ENCODE measurements at places on chromosomes 5 and 9. TPM values are rescaled to one million over a fixed set of nuclear protein-coding genes. Genes with fewer than 3 reads are reported as not detected.

- no peak overlapping the region for H3K27ac ChIP-seq
- H3K27me3 ChIP-seq = no peaks in the 10 kb centered on the region
- H3K4me3 ChIP-seq = no peak overlapping the region
- H3K4me1 ChIP-seq = no peaks in the 10 kb centered on the region
- no peak for DNase-seq
Observed at GRCh38 chr9:92550765-92551164, 15.0 kb upstream of the ECM2 start.

Gene IFNE
- 2.1 TPM for total RNA-seq

DNA sequence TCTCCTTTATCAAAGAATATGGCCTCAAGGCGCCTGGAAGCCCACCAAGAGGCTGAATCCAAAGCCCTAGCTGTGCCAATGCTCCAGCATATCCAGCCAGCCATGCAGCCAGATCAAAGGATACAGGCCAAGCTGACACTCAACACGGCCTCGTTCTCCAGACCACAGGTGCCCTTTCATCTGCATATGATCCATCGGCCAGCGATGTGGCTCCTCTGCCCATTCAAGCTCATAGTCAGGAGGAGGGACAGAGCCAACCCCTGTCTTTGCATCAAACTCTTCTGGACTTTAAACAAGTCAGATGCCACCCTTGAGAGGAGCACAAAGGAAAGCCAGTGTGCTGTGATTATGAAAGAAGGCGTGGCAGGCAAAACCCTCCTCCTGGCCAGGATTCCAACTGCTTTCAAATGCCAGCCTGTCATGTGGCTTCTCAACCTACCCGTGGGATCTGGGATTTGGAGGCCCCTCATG is 42.5 kb downstream of the ADAM19 start:
- no peak overlapping the region for H3K27ac ChIP-seq
- DNase-seq = no peak
- no peak overlapping the region for H3K4me3 ChIP-seq
- no peaks in the 10 kb centered on the region for H3K36me3 ChIP-seq
- H3K4me1 ChIP-seq = peaks cover 6% of the 10 kb centered on the region

DNA sequence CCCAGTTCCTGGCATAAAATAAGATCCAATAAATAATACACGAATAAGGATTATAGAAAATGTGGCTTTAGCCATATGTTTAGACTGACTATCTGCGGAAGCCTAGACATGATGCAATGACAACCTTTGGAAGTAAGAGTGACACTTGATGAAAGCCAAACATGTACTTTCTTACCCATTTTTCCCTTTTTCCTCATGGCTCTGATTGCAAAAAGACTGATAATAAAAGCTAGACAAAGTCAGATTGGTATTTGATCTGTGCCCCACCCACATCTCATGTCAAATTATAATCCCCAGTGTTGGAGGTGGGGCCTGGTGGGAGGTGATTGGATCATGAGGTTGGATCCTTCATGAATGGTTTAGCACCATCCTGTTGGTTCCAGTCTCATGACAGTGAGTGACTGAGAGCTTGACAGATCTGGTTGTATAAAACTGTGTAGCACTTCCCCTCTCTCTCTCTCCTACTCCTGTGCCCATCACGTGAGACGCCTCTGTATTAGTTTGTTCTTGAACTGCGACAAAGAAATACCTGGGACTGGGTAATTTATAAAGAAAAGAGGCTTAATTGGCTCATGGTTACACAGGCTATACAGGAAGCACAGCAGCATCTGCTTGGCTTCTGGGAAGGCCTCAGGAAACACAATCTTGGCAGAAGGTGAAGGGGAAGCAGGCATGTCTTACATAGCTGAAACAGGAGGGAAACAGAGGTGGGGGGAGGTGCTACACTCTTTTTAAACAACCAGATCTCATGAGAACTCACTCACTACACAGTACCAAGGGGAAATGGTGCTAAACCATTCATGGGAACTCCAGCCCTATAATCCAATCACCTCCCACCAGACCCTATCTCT is 243.4 kb upstream of the PIK3R1 start:
- no peaks in the 10 kb centered on the region for H3K36me3 ChIP-seq
- no peak overlapping the region for H3K4me3 ChIP-seq
- peak overlapping the region; percentile 47 for H3K27ac ChIP-seq
- no peak for DNase-seq

GRCh38 chr5:89044674-89045200 is 161.8 kb upstream of the MEF2C start:
- no peak for DNase-seq
- no peaks in the 10 kb centered on the region for H3K27me3 ChIP-seq

DNA sequence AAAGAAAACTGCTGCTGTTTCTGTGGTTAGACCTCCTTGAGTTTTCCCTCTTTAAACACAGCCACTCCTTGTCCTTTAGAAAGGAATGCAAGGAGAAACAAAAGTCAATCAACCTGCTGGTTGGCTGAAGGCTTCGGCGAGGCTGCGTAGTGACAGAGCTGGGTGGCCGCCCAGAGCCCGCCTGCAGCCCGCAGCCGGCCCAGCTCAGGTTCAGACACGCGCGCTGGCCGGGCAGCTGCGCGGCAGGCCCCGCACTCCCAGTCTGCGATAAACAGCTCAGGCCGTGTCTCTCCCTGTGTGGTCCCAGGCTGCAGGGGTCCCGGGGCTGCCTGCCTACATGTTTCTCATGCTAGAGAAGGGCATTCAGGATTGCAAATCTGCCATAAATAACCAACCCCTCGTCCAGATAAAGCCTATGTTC is 115.4 kb downstream of the HSD17B3 start:
- peaks cover 40% of the 10 kb centered on the region for H3K4me1 ChIP-seq
- H3K27ac ChIP-seq = peak overlapping the region; percentile 74
- H3K4me3 ChIP-seq = no peak overlapping the region
- H3K36me3 ChIP-seq = no peaks in the 10 kb centered on the region
- no peaks in the 10 kb centered on the region for H3K27me3 ChIP-seq

DNA sequence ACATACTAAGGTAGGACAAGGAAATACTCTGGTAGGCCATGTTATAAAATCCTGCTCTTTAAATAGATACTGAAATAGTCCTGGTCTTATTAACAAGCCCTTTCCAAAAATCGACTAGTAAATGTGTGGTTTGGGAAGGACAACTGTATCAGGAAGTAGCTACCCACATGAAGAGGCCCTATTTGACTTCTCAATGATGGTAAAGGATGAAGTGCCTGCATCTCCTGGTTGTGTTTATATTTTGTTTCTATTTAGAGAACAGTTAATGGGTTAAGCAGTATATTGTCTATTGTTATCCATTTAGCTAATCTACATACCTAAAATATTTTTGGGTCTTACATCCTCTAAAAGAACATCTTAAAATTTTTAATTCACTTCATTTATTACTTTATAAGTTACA is 12.5 kb downstream of the GDF9 start:
- H3K36me3 ChIP-seq = no peaks in the 10 kb centered on the region
- no peak for DNase-seq
- no peaks in the 10 kb centered on the region for H3K4me1 ChIP-seq
- no peak overlapping the region for H3K27ac ChIP-seq

Gene MEF2C
- total RNA-seq = 76.1 TPM

DNA sequence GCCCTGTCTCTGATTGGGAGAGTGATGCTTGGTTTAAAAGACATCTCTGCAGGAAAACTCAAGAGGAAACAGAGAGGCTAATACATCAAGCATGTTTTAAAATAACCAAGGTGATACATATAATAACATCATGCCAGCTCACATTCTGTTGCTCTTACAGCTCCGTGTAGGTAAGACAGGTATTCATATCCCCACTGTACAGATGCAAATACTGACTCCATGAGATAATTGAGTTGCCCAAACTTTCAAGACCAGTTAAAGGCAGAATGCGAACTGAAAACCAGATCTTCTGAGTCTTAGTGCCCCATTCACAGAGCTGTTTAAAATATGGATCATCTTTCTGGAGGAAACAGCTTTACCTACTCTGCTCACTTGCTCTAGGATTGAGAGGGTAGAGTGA is 214.0 kb downstream of the PIK3R1 start:
- no peaks in the 10 kb centered on the region for H3K27me3 ChIP-seq
- H3K36me3 ChIP-seq = no peaks in the 10 kb centered on the region
- no peak for DNase-seq
- H3K27ac ChIP-seq = no peak overlapping the region
- no peak overlapping the region for H3K4me3 ChIP-seq
- H3K4me1 ChIP-seq = peaks cover 13% of the 10 kb centered on the region

Gene GPR151
- not detected for total RNA-seq

DNA sequence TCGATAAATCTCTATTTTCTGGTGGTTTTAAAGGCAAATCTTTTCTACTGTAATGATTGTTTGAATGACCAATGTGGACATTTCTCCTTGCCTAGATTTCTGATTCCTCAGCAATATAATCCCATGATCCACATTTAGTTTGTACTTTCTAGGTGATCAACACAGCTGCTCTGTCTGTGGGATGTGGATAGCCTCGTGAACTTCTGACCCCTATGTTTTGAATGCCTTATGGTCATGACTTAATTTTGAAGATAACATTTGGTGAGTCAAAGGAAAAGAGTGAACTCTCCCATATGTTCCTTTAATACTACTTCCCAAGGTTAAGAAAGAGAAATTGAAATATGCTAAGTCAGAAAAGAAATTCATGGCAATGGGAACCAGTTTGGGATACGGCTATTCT is 147.5 kb downstream of the CAVIN4 start:
- no peak overlapping the region for H3K27ac ChIP-seq
- no peaks in the 10 kb centered on the region for H3K36me3 ChIP-seq
- no peak overlapping the region for H3K4me3 ChIP-seq
- no peaks in the 10 kb centered on the region for H3K27me3 ChIP-seq
- no peaks in the 10 kb centered on the region for H3K4me1 ChIP-seq

DNA sequence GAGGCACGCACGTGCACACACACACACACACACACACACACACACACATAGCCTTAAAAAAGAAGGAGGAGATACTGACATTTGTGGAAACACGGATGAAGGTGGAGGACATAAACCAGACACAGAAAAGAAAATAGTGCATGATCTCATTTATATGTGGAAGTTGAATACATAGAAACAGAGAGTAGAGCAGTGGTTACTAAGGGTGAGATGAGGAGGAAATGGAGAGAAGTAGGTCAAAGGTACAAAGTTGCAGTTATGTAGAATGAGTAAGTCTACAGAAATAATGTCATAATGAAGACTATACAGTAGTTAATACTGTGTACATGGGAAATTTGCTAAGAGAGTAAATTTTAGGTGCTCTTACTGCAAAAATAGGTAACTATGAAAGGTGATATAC is 412.2 kb upstream of the CDH9 start:
- no peak overlapping the region for H3K27ac ChIP-seq
- no peak for DNase-seq
- no peaks in the 10 kb centered on the region for H3K36me3 ChIP-seq
- H3K4me3 ChIP-seq = no peak overlapping the region
- no peaks in the 10 kb centered on the region for H3K27me3 ChIP-seq

DNA sequence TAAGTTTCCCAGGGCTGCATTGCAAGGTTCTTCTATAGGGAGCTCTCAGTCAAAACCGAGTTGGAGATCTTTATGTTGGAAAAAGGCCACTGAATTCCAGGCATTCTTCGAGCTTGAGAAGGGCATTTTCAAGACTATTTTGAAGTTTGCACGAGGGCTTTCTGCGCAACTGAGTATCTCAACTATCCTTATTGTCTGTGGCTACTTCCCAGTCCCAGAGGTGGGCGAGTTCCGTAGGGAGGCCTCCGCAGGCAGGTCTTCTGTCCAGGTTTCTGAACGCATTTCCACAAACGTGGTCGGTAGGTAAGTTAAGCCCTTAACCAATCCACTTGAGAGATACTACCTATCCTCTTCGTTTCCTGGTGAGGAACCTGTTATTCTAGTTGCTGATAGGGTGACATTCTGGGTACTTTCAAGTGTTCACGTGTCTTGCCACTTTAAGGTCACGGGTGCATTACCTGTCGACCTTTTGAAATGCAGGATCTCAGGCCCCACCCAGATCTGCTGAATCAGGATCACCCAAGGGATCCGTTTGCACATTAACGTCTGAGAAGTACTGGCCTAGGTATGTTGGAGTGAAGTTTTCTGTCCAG is 51.4 kb upstream of the TJP2 start:
- no peaks in the 10 kb centered on the region for H3K27me3 ChIP-seq
- H3K4me3 ChIP-seq = peak overlapping the region; percentile 63
- peaks cover 12% of the 10 kb centered on the region for H3K4me1 ChIP-seq
- H3K36me3 ChIP-seq = no peaks in the 10 kb centered on the region
- DNase-seq = peak; percentile 88

GRCh38 chr5:178454303-178454702 is 135.9 kb downstream of the COL23A1 start:
- H3K4me1 ChIP-seq = peaks cover 12% of the 10 kb centered on the region
- H3K36me3 ChIP-seq = no peaks in the 10 kb centered on the region
- H3K27ac ChIP-seq = no peak overlapping the region
- no peak for DNase-seq
- no peak overlapping the region for H3K4me3 ChIP-seq

DNA sequence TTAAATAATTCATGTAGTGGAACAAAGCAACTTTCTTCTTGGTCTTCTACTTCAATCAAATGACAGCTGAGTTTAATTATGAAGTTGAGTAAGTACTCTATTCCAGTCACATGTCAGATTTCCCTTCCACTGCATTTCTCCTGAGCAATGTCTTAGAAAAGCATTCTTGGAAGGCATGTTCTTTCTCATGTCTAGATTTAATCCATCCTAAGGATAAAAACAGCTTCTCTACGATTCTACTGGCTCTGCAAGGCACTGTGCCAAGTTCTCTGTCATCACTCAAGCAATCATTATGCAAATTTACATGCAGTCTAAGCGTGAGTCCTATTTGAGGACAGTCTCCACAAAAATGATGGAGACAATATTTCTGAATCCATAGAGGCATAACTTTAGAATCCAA is 142.4 kb downstream of the YIPF5 start:
- no peaks in the 10 kb centered on the region for H3K27me3 ChIP-seq
- H3K4me3 ChIP-seq = no peak overlapping the region
- H3K27ac ChIP-seq = no peak overlapping the region
- no peaks in the 10 kb centered on the region for H3K36me3 ChIP-seq
- DNase-seq = no peak
- H3K4me1 ChIP-seq = no peaks in the 10 kb centered on the region

Gene FAM153A
- 0.81 TPM for total RNA-seq

Gene FUT7
- not detected for total RNA-seq

Gene FOXD4L5
- total RNA-seq = 0.33 TPM

DNA sequence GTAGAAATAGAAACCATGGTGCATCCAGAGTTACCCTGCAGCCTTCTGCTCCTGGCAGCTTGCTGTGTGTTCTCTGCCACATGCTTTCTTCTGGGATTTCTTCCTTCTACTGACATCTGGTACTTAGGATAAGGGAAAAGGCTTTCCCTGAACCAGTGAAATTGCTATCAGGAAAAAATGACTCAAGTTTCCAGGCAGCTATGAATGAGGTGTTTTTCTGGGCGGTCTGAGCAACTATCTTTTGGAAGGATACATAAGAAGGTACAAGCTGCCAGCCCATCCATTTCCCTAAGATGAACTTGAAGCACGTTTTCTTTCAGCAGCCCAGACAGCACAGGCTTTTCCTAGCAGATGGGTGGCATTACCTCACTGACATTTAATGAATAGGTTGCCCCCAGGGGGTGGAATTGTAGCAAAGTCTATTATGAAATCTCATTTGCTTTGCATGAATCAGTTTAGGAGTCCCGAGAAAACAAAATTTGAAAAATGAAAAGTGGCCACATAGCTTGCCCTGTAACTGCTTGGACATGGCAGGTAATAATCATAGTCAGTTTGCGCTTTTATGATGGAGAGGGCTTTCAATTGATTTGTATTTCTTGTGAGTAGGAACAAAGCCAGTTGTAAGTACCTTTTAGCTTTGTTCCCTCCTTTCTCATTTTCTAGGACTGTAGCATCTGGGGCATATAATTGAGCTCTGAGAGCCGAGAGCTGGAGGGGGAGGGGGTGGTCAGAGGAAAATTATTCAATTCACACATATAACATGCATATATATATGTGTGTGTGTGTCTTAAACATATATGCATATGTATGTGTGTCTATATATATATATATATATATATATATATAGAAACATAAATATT is 108.5 kb downstream of the C9orf152 start:
- no peak for DNase-seq
- H3K36me3 ChIP-seq = no peaks in the 10 kb centered on the region
- H3K27ac ChIP-seq = no peak overlapping the region
- H3K27me3 ChIP-seq = no peaks in the 10 kb centered on the region
- H3K4me1 ChIP-seq = peaks cover 39% of the 10 kb centered on the region
